ENCODE measurements at places on chromosomes 2 and 18. TPM values are rescaled to one million over a fixed set of nuclear protein-coding genes. Genes with fewer than 3 reads are reported as not detected.

Gene POTEI
- total RNA-seq = not detected

Gene ID2
- 35.1 TPM for total RNA-seq

Gene G6PC2
- not detected for total RNA-seq

Gene CXCR4
- 4.4 TPM for total RNA-seq

Gene RPRM
- total RNA-seq = not detected

Gene FBXO41
- 1.3 TPM for total RNA-seq

Gene AQP12A
- not detected for total RNA-seq

Gene MTLN
- total RNA-seq = 190 TPM
